Activated naive CD8-positive, alpha-beta T cell treated with anti-CD3 and anti-CD28 coated beads for 36 hours (primary cell): ENCODE measurements at places on chromosomes 6 and 20. TPM values are rescaled to one million over a fixed set of nuclear protein-coding genes. Genes with fewer than 3 reads are reported as not detected.

DNA sequence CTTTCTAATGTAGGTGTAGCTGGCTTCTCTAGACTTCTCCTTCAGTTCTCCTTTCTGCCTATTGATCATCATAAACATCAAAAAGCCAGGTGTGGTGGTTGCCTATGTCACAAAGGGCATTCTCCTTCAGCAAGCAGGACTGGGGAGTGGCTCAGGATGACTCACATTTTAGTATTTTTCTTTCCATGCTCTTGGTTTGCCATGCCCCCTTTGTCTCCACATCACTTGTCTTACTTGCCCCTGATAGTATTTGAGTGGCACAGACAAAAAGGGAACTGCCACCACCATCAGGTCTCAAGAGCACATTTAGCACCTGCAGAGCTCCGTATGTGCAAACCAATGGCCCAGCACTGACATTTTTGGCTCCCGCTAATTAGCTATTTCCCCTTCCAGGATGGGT lies 698.8 kb downstream of the DHX35 start:
- H3K4me3 ChIP-seq: no peak overlapping the region
- DNase-seq: no peak
- peaks cover 12% of the 10 kb centered on the region for H3K27me3 ChIP-seq
- H3K4me1 ChIP-seq: no peaks in the 10 kb centered on the region

- DNase-seq: no peak
- H3K27ac ChIP-seq: no peak overlapping the region
- H3K4me3 ChIP-seq: no peak overlapping the region
These were observed 154.3 kb upstream of the ID4 start for GRCh38 chr6:19682859-19683258.

DNA sequence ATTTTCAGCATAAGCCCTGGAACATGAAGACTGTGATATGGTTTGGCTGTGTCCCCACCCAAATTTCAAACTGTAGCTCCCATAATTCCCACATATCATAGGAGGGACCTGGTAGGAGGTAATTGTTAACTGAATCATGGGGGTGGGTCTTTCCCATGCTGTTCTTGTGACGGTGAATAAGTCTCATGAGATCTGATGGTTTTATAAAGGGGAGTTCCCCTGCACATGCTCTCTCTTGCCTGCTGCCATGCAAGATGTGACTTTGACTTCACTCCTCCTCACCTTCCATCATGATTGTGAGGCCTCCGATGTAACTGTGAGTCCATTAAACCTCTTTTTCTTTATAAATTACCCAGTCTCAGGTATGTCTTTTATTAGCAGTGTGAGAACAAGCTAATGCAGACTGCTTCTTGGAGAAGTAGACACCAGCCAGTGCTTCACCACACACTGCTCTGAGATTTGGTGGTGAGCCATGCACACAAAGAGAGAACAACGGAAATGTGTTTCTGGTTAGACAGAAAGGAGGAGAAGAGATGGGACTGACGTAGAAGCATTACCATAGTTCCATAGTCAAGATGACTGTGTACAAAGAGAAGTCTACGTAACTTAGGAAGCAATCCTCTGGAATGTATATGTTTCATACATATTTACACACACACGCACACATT lies 97.8 kb downstream of the BACH2 start:
- H3K36me3 ChIP-seq: peaks cover 66% of the 10 kb centered on the region
- peak overlapping the region; percentile 68 for H3K27ac ChIP-seq
- no peaks in the 10 kb centered on the region for H3K27me3 ChIP-seq
- no peak for DNase-seq
- H3K4me3 ChIP-seq: no peak overlapping the region

- no peaks in the 10 kb centered on the region for H3K27me3 ChIP-seq
- no peak overlapping the region for H3K27ac ChIP-seq
- H3K4me3 ChIP-seq: no peak overlapping the region
- no peaks in the 10 kb centered on the region for H3K4me1 ChIP-seq
These were observed 22.5 kb upstream of the PRIM2 start for GRCh38 chr6:57294862-57295445.

- H3K27me3 ChIP-seq: peaks cover 14% of the 10 kb centered on the region
- H3K4me3 ChIP-seq: no peak overlapping the region
- H3K4me1 ChIP-seq: no peaks in the 10 kb centered on the region
These were observed 82.0 kb downstream of the SLC35F1 start for GRCh38 chr6:117989086-117989485.

- no peak for DNase-seq
- H3K27me3 ChIP-seq: no peaks in the 10 kb centered on the region
- H3K4me3 ChIP-seq: no peak overlapping the region
- H3K27ac ChIP-seq: no peak overlapping the region
- H3K36me3 ChIP-seq: peaks cover 8% of the 10 kb centered on the region
These were observed 55.2 kb downstream of the INSM1 start for GRCh38 chr20:20423117-20423516.

DNA sequence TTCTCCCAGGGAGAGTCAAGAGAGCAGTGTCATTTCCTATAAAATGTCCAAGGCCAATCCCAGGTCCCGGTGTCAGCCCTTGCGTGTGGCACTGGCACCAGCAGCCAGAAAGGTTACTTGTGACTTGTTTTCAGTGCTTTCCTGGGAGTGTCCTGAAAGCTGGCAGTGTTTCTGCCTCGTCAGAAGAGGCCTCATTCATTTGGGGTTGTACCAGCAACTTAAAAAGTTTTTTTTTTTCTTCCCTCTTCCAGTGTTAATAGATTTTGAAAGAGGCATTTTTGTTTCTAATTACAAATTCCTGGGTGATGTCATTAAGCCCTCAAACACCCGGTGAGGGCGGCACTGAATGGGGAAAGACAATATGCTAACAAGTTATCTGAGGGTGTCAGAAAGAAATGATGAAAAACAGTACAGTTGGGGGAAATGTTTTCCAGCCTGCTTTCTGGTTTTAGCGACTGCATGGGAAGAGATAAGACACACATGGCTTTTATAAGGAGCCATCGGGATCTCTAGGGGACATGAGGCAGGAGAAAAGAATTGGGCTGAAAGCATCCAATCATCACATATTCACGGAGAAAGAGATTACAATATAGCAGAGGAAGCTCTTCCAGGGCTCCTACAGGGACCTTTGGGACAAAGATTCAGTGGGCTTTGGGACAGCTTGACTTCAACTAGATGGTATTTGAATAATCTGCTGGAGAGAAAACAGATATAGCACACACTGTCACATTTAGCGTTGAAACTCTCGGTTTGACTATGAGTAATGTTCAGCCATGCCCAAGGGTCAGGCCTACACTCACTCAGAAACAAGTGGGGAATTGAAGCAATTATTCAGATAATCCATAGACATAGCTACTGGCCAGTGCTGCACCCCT lies 153.0 kb downstream of the BCAS1 start:
- H3K27me3 ChIP-seq: no peaks in the 10 kb centered on the region
- H3K27ac ChIP-seq: peak overlapping the region; percentile 76
- peaks cover 47% of the 10 kb centered on the region for H3K4me1 ChIP-seq
- H3K36me3 ChIP-seq: peaks cover 2% of the 10 kb centered on the region
- no peak overlapping the region for H3K4me3 ChIP-seq
- no peak for DNase-seq

Gene SLCO4A1
- total RNA-seq: 55.0 TPM

Gene MRPL2
- total RNA-seq: 113 TPM
